ENCODE measurements at places on chromosomes 2 and 18.

DNA sequence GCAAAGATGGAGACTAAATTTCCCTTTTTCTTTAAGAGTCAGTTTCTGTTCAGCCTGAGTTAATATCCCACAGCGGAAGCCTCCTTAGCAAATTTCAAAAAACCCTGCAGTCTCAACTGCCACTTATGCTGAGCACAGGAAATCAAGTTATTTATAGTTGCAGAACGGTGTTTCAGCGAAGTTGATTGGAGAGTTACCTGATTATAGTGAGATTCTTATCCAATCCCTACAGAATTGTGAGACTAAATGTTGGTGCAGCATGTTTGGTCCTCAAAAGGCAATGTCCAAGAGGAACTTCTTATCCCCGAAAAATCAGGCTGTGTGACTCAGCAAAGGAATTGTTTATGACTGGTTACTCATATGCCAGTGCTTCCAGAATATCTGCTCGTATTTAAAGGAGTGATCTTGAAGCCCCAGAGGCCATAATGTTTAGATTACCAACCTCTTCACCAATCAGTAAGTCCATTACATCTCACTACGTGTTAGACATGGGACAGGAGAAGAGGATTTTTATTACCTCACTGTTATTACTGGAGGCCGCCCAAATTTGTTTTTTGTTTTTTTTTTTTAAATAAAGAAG is 67.9 kb downstream of the LRRFIP1 start:
- peak; percentile 63 for DNase-seq

DNA sequence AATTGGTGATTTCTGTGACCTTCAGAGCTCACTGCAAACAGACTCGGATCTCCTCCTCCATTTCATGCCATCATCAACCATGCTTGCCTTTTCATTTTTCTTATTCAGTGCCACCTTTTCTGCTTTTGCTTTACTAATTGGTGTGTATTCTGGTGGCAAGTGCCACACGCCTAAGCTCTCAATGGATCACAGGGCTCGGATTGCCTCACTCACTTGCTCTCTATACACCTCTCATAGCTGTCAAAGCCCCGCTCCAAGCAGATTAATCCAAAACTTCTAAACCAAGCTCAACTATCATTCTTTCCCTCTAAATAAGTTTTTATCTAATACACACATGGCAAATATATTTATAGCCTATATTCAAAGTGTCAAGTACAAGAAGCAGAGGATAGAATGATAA is 86.4 kb downstream of the PLEKHM3 start:
- no peak for DNase-seq

DNA sequence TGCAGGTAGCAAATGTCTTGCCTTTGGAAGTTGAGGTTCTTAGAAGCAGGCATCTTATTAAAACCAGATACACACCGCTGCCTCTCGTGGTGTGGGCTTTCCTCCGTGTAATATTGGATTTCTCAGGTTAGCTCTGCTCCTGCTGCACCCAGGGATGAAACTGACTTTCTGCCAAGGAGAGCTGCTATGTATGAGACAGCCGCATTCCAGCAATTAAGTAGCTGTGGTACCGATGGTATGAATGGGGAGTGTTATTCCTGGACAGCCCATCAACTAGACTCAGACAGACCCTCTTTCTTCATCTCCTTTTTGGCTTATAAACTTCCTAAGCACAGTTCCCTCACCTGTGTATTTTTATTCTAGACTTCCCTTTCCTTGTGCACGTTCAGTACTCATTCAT is 6.8 kb upstream of the EHD3 start:
- no peak for DNase-seq

GRCh38 chr2:236747925-236748324 is 178.3 kb downstream of the ACKR3 start:
- DNase-seq = no peak

DNA sequence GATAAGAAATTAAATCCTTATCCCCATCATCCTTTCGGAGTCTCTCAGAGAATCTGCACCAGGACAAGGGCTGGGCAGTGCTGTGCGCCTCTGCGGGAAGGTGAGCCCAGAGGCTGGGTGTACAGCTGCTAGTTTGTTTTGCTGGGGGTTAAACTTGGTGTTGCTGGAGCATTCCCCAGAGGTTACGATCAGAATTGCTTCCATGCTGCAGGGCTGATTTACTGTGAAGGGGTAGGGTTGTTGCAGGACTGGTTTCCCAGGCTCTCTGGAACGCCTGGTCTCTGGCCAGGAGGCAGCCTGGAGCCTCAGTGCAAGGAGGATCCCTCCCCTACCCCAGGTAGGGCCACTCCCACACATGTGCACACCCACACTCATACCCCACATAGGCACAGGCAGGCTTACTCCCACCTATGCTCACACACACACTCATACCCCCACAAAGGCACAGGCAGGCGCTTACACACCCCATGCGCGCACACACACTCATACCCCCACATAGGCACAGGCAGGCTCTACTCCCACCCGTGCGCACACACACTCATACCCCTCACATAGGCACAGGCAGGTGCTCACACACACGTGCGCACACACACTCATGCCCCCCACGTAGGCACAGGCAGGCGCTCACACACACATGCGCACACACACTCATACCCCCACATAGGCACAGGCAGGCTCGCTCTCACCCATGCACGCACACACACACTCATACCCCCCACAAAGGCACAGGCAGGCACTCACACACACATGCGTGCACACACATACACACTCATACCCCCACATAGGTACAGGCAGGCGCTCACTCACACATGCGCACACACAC is 11.3 kb downstream of the CNNM4 start:
- DNase-seq = peak; percentile 94

GRCh38 chr18:36441426-36442240 is 144.1 kb downstream of the FHOD3 start:
- DNase-seq = no peak

- no peak for DNase-seq
These were observed 124.7 kb downstream of the MREG start for GRCh38 chr2:215888680-215889079.

DNA sequence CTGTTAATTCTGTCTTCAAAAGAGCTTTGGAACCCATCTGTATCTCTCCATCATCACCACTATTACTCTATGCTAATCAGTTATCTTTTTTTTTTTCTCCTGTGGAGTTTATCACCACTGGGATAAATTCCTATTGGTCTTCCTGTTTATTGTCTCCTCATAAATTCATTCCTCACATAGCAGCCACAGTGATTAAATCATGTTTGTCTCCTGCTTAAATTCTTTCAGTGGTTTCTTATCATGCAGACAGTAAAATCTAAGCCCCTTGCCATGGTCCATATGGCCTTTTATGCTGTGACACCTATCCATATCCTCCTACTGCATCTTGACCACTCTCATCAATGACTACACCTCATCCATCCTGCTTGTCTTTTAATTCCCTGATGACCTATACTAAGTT is 239.8 kb upstream of the ZEB2 start:
- DNase-seq = no peak

All from PC-9 (cell line).